Kidney epithelial cell (primary cell): ENCODE measurements at places on chromosomes 5 and 9. TPM values are rescaled to one million over a fixed set of nuclear protein-coding genes. Genes with fewer than 3 reads are reported as not detected.
A peak's percentile ranks its signal among the peaks of the same experiment; 100 is the strongest.

GRCh38 chr5:127006744-127007143 lies 23.6 kb downstream of the MARCHF3 start:
- DNase-seq: no peak

DNA sequence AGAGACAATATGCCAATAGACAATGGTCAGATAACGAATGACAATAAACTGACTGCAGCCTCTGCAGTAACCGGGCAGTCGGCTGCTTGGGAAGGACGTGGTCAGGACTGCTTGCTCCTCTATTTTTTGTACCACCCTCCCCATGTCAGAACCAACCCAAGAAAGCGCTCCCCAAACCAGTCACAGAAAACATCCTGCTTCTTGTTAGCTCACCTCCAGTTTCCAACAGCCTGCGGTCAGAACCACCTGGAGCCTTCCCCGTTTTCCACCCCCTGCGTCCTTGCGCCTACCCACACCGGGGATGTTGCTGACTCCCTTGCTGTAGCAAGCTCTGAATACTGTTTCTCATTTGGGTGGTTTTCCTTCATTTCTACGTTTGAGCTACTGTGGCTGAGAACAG lies 1.7 kb upstream of the MRNIP start:
- DNase-seq: no peak

- no peak for DNase-seq
These were observed 5.0 kb upstream of the IRX2 start for GRCh38 chr5:2756211-2757152.

The GPR21 gene
- 0.63 TPM in 1 of 2 replicates, not detected in the other for total RNA-seq

DNA sequence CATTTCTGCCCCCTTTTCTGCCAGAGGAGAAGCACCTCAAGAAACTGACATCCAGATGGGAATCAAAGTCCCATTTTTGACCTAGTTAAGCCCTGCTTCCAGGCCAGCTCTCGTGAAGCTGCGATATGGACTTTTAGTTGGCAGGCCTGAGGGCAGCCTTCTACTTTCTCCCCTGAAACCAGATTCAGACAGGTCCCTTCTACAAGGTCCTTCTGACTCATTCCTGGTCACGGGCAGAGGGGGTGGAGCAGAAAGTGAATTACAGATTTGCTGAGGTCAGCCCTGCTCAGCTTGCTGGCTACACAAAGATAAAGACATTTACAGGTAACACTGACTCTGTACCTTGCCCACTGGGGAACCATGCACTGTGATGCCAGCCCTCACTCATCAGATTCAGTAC lies 52.8 kb upstream of the TUT7 start:
- DNase-seq: peak; percentile 61

DNA sequence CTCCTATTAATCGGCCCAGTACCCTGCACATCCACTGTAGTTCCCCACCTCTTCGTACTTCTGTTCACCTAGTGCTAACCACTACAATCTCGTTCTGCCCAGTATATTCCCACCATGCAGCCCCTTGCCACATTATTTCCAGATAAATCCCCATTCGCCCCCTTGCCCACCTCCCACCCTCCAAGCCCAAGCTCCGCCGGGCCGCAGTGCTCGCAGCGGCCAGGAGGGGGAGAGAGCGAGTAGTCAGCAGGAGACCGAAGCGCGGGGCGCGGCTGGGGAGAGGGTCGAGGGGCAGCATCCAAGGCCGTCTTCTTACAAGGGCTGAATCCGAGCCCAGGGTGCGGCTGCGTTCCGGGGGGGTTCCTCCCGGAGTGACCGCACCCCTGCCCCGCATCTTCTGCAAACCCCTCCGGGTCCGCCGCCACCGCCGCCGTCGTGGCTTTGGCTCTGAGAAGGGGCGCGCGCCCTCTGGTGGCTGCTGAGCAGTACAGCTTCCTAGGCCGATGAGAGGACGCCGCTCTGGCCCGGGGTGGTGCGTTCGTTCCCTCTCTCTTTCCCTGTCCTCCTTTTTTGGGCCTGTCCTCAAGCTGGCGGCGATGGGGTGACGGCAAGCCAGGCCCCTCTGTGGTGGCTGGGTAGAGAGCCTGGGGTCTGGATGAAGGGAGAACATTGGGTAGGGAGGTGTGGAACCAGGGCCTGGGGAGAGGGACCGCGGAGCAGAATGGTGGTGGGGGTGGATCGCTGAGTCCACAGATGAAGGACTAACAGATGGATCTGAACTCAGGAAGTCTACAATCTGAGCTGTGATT lies 30.0 kb upstream of the PSD2 start:
- no peak for DNase-seq
